ENCODE measurements at places on chromosomes 5 and 9. TPM values are rescaled to one million over a fixed set of nuclear protein-coding genes. Genes with fewer than 3 reads are reported as not detected.

URM1 gene
- total RNA-seq: 57.7 TPM

SOX30 gene
- total RNA-seq: 0.52 TPM

HK3 gene
- total RNA-seq: 5.6 TPM

CARTPT gene
- total RNA-seq: not detected

SCGB3A1 gene
- total RNA-seq: 1.4 TPM

PCDHGB2 gene
- 4.3 TPM for total RNA-seq

SRD5A1 gene
- 6.6 TPM for total RNA-seq

PCDHGC5 gene
- total RNA-seq: 2.8 TPM

ATP10B gene
- total RNA-seq: 25.1 TPM

CCIN gene
- total RNA-seq: not detected

F12 gene
- total RNA-seq: 1.3 TPM

SLC36A3 gene
- not detected for total RNA-seq

NTNG2 gene
- 2.2 TPM for total RNA-seq

NUTM2G gene
- total RNA-seq: not detected

RARS1 gene
- 78.3 TPM for total RNA-seq

DBN1 gene
- 41.5 TPM for total RNA-seq

SLC36A2 gene
- not detected for total RNA-seq

CNTFR gene
- total RNA-seq: 9.4 TPM
